Activated T-cell treated with anti-CD3 and anti-CD28 coated beads, Interleukin-2, amount 50 U/mL, for 24 hours (primary cell): ENCODE measurements at places on chromosomes 4 and X.

GRCh38 chr4:71978210-71978835 lies 53.5 kb upstream of the NPFFR2 start:
- no peak for DNase-seq
- H3K4me3 ChIP-seq, result no peak overlapping the region
- no peaks in the 10 kb centered on the region for H3K36me3 ChIP-seq
- no peaks in the 10 kb centered on the region for H3K4me1 ChIP-seq

DNA sequence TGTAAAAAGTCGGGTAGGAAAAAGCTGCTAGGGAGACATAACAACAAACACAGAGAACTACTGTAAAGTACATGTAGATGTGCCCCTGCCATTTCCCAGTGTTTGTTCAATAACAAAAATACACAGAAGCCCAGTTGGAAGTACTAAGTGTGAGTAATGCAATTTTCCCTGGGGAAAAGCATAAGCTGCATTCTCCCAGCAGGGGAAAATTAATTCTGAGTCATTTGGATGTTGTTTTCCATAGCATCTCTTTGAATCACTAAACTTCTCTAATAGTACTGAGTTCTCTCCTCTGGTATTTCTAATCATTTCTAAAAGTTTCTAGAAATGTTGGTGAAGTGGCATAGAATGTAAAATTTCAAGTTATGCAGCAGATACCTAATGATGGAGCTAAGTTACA lies 1114.9 kb downstream of the C4orf33 start:
- H3K27ac ChIP-seq, result no peak overlapping the region
- H3K27me3 ChIP-seq, result no peaks in the 10 kb centered on the region
- no peaks in the 10 kb centered on the region for H3K4me1 ChIP-seq
- no peaks in the 10 kb centered on the region for H3K36me3 ChIP-seq
- no peak overlapping the region for H3K4me3 ChIP-seq
- no peak for DNase-seq

DNA sequence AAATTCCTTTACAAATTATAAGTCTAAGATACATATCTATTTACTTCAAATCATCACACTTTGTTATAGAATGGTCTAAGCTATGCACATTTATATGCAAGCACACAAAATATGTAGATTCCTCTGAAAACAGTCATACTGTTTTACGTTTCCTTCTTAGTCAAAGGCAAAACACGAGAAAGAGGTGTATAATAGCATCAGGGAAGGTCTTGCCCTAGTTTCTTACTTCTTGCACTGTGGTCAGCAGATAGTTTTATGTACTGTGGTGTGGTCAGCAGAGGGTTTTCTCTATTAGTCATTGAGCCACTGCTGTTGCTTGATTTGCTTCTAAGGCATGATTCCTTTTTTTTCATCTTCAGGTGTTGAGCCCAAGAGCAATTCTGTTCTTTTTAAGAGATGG lies 117.7 kb downstream of the ADAM29 start:
- H3K36me3 ChIP-seq, result no peaks in the 10 kb centered on the region
- H3K4me3 ChIP-seq, result no peak overlapping the region
- no peaks in the 10 kb centered on the region for H3K4me1 ChIP-seq

DNA sequence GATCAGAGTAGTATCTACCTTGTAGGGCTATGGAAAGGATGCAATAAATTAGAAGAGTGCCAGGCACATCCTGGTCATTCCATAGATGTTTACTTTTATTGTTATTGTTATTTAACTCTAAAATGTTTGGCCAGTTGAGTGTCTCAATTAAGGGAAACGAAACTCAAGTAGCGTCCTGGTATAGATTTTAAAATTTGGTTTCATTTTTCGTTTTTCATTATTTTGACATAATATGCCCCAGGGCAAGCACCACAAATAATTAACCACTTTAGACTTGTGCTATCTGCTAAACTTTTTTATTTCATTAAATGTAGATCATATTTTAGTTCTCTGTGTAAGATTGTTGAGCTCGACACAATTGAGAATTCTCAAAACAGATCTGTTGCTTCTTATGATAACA lies 179.7 kb upstream of the PRPS2 start:
- no peak for DNase-seq
- no peaks in the 10 kb centered on the region for H3K4me1 ChIP-seq
- no peak overlapping the region for H3K27ac ChIP-seq

GRCh38 chr4:83862471-83862870 lies 326.6 kb downstream of the GPAT3 start:
- no peaks in the 10 kb centered on the region for H3K36me3 ChIP-seq
- peaks cover 7% of the 10 kb centered on the region for H3K27me3 ChIP-seq
- no peak overlapping the region for H3K4me3 ChIP-seq
- H3K27ac ChIP-seq, result no peak overlapping the region

DNA sequence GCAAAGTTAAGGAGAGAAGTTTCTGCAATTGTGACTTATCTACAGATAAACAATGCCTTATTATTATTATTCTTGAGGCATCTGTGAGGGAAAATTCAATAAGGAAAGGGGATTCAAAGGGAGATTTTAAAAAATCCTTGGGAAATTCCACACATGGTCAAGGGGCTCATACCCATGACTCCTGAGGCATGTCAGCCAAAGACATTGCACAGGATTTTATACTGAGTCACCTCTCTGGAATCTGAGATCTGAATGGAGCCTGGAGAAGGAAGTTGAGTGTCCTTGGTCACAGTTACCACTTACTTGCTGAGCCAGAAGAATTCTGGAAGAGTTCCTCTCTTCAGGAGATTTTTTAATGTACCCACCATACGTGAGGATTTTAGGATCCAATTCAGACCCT lies 14.4 kb upstream of the CXCL8 start:
- no peaks in the 10 kb centered on the region for H3K27me3 ChIP-seq
- no peak for DNase-seq

- no peaks in the 10 kb centered on the region for H3K27me3 ChIP-seq
- H3K4me1 ChIP-seq, result peaks cover 6% of the 10 kb centered on the region
- DNase-seq, result no peak
- H3K4me3 ChIP-seq, result no peak overlapping the region
- H3K36me3 ChIP-seq, result no peaks in the 10 kb centered on the region
Observed at GRCh38 chrX:155148724-155149537, 67.3 kb upstream of the VBP1 start.

DNA sequence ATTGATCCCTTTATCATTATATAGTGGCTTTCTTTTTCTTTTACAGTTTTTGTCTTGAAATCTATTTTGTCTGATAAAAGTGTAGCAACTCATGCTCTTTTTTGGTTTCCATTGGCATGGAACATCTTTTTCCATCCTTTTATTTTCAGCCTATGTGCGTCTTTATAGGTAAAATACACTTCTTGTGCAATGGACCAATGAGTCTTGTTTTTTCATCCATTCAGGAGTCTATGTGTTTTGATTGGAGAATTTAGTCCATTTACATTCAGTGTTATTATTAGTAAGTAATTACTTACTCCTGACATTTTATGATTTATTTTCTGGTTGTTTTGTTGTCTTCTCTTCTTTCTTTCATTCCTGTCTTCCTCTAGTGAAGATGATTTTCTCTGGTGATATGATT lies 66.4 kb upstream of the IL2 start:
- peaks cover 6% of the 10 kb centered on the region for H3K4me1 ChIP-seq
- H3K36me3 ChIP-seq, result no peaks in the 10 kb centered on the region
- DNase-seq, result no peak
- H3K27ac ChIP-seq, result no peak overlapping the region
- H3K27me3 ChIP-seq, result peaks cover 6% of the 10 kb centered on the region

- no peaks in the 10 kb centered on the region for H3K4me1 ChIP-seq
- no peak overlapping the region for H3K4me3 ChIP-seq
- peaks cover 3% of the 10 kb centered on the region for H3K27me3 ChIP-seq
- no peak overlapping the region for H3K27ac ChIP-seq
- peak; percentile 18 for DNase-seq
Observed at GRCh38 chr4:8740666-8741395, 130.8 kb downstream of the HMX1 start.

GRCh38 chr4:64857815-64858214 lies 448.6 kb upstream of the TECRL start:
- no peaks in the 10 kb centered on the region for H3K27me3 ChIP-seq
- no peak overlapping the region for H3K27ac ChIP-seq
- DNase-seq, result no peak
- no peaks in the 10 kb centered on the region for H3K36me3 ChIP-seq
- H3K4me3 ChIP-seq, result no peak overlapping the region

GRCh38 chr4:137267024-137267423 lies 265.3 kb downstream of the PCDH18 start:
- H3K4me3 ChIP-seq, result no peak overlapping the region
- DNase-seq, result no peak
- no peaks in the 10 kb centered on the region for H3K4me1 ChIP-seq
- H3K27me3 ChIP-seq, result no peaks in the 10 kb centered on the region

- no peaks in the 10 kb centered on the region for H3K4me1 ChIP-seq
- no peak for DNase-seq
- no peak overlapping the region for H3K4me3 ChIP-seq
- H3K27me3 ChIP-seq, result peaks cover 59% of the 10 kb centered on the region
- peaks cover 36% of the 10 kb centered on the region for H3K36me3 ChIP-seq
Observed at GRCh38 chrX:57417827-57418226, 131.3 kb downstream of the FAAH2 start.

DNA sequence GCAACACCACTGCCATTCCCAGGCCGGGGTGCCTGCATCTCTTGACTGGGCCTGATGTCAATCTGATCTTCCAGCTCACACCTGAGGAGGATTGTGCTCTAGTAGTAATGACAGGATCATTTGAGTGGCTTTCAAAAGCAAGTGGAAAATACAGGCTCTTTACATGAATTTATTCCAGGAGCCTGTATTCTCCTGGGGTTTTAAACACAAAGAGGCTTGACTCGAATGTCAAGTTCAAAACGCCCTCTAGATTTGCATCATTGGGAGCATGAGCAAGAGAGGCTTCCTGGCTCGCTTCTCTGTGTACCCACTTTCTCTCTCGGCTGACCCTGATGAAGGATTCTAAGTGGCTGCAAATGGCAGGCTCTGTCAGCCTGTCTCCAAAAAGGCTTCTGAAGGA lies 199.5 kb upstream of the PUDP start:
- no peak overlapping the region for H3K4me3 ChIP-seq
- no peak for DNase-seq
- no peaks in the 10 kb centered on the region for H3K4me1 ChIP-seq
- H3K27ac ChIP-seq, result no peak overlapping the region
- H3K27me3 ChIP-seq, result no peaks in the 10 kb centered on the region

DNA sequence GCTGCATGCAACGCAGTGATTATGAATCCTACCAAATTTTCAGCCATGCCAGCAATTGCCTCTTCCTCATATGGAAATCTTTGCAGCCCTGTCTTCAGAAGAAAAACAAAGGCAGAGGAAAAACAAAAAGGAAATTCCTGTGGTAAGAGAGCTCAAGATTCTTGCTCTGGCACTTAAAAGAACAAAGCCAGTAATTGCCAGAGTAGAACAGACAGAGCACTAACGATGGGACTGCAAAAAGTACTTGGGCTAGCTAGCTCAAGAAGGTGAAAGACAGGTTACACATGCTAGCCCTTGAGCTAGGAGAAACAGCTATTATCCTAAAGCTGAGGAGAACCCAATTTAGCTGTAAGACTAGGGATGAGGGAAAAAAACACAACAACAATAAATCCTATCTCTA lies 582.3 kb downstream of the KCNIP4 start:
- no peaks in the 10 kb centered on the region for H3K36me3 ChIP-seq
- no peak for DNase-seq
- H3K27me3 ChIP-seq, result no peaks in the 10 kb centered on the region
- no peaks in the 10 kb centered on the region for H3K4me1 ChIP-seq
- H3K27ac ChIP-seq, result no peak overlapping the region

DNA sequence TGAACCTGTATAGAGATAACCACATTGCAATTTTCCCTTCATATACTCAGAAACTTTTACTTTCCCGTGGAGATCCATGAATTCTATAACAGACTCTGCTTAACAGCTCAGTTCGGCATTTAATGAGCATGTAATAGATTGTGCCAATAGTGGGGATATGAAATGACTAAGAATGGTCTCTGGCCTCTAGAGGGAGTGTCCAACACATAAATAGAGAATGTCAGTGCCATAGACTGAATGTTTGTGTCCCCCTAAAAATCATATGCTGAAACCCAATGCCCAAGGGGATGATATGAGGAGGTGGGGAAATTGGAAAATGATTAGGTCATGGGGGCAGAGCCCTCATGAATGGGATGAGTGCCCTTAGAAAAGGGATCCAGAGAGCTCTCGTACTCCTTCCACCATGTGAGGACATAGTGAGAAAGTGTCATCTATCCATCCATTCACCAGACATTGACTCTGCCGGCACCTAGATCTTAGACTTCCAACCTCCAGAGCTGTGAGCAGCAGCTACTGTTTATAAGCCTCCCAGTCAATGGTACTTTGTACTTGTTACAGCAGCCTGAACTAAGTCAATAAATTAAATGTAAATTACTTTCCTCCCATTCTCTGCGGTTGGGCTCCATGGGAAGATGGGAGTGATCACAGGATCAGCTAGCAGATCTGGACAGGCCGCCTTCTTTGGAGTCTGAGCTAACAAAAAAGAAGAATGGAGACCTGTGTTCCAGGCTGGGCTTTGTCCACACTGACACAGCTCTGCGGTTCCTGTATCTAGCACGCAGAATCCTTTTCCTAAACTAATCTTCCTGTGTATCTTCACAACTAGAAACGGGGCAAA lies 28.1 kb upstream of the HPSE start:
- H3K4me3 ChIP-seq, result no peak overlapping the region
- no peak for DNase-seq
- no peaks in the 10 kb centered on the region for H3K36me3 ChIP-seq
- H3K4me1 ChIP-seq, result peaks cover 7% of the 10 kb centered on the region
- no peak overlapping the region for H3K27ac ChIP-seq
- H3K27me3 ChIP-seq, result peaks cover 7% of the 10 kb centered on the region

- H3K4me1 ChIP-seq, result peaks cover 77% of the 10 kb centered on the region
- no peak for DNase-seq
- H3K4me3 ChIP-seq, result no peak overlapping the region
- no peaks in the 10 kb centered on the region for H3K27me3 ChIP-seq
Observed at GRCh38 chr4:152094970-152095700, 334.3 kb upstream of the GATB start.

DNA sequence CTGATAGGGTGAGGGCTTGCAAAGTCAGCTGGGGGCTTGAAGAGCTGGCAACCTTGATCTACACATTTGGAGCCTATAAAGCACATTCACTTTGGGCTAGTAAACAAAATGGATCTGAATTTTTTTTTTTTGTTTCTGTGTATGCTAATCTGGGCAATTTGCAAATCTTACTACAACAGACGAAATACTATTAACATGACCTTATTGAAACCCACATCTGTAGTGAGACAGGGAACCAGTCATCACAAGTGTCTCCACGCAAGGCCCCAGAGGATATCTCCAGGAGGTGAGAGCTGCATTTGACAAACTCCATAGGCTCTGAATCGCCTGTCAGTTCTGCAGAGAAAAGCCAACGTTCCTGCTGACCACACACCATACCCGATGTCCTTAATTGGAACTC lies 33.0 kb upstream of the TFDP3 start:
- no peak overlapping the region for H3K27ac ChIP-seq
- DNase-seq, result no peak
- peaks cover 62% of the 10 kb centered on the region for H3K27me3 ChIP-seq
- H3K4me3 ChIP-seq, result no peak overlapping the region
- H3K4me1 ChIP-seq, result no peaks in the 10 kb centered on the region
- no peaks in the 10 kb centered on the region for H3K36me3 ChIP-seq

DNA sequence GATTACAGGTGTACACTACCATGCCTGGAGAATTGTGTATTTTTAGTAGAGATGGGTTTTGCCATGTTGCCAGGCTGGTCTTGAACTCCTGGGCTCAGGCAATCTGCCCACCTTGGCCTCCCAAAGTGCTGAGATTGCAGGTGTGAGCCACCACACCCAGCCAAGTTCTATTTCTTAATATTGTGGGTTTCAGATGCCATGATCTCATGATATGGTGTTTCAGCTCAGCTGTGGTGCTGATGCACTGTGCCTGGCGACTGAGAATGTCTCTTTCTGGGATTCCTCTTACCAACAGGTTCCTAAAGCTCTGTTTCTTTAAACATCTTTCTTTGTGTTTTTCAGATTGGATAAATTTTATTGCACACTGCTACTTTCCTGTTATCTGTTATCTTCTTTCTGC lies 17.3 kb upstream of the NDUFC1 start:
- H3K4me1 ChIP-seq, result peaks cover 73% of the 10 kb centered on the region
- no peak overlapping the region for H3K27ac ChIP-seq
- DNase-seq, result no peak
- no peak overlapping the region for H3K4me3 ChIP-seq
- peaks cover 55% of the 10 kb centered on the region for H3K36me3 ChIP-seq
